Esophagus squamous epithelium (tissue), 5 donors: ENCODE measurements at places on chromosomes 7 and 10. TPM values are rescaled to one million over a fixed set of nuclear protein-coding genes. Genes with fewer than 3 reads are reported as not detected.

MYL10 gene
- total RNA-seq: not detected

SLC39A12 gene
- not detected for total RNA-seq

BMPER gene
- 0.11 TPM for total RNA-seq

MET gene
- total RNA-seq: 22.8 TPM

EN2 gene
- total RNA-seq: under 0.01 TPM

ZCCHC24 gene
- 2.2 TPM for total RNA-seq

PIK3CG gene
- total RNA-seq: 1.3 TPM

TMEM120A gene
- total RNA-seq: 21.0 TPM

TMEM26 gene
- total RNA-seq: 0.09 TPM

FAM25A gene
- 96.0 TPM for total RNA-seq

ACSL5 gene
- 5.8 TPM for total RNA-seq

CREB5 gene
- 1.4 TPM for total RNA-seq

FGL2 gene
- total RNA-seq: 23.3 TPM

DYDC1 gene
- total RNA-seq: not detected

SKAP2 gene
- total RNA-seq: 25.2 TPM

PPP1R3C gene
- total RNA-seq: 70.8 TPM

PPP1R9A gene
- total RNA-seq: 0.04 TPM

SLC26A5 gene
- total RNA-seq: not detected

AOC1 gene
- 4.4 TPM for total RNA-seq

TRIL gene
- 2.5 TPM for total RNA-seq

FAM180A gene
- total RNA-seq: 0.38 TPM

FKBP6 gene
- total RNA-seq: not detected

RAPGEF5 gene
- 50.5 TPM for total RNA-seq

OR2A1 gene
- total RNA-seq: not detected

CDNF gene
- total RNA-seq: not detected

NRAP gene
- total RNA-seq: not detected

CC2D2B gene
- total RNA-seq: 0.15 TPM

PPRC1 gene
- total RNA-seq: 25.4 TPM

CD36 gene
- 85.5 TPM for total RNA-seq

TMEM229A gene
- total RNA-seq: not detected

TMEM213 gene
- total RNA-seq: not detected

FAM241B gene
- 1.3 TPM for total RNA-seq

ARMC3 gene
- total RNA-seq: not detected

MAGI2 gene
- total RNA-seq: 0.23 TPM

TUBB8 gene
- not detected for total RNA-seq

CPA4 gene
- 11.4 TPM for total RNA-seq

CPEB3 gene
- 5.5 TPM for total RNA-seq

SEMA3A gene
- 4.6 TPM for total RNA-seq

TRIM73 gene
- total RNA-seq: 0.31 TPM

PLXDC2 gene
- total RNA-seq: 22.4 TPM

SEMA3C gene
- 2.6 TPM for total RNA-seq

MYO1G gene
- 1.3 TPM for total RNA-seq

GIMAP2 gene
- total RNA-seq: 9.5 TPM

LRRN3 gene
- total RNA-seq: 1.7 TPM

LIPK gene
- 3.3 TPM for total RNA-seq

CUEDC2 gene
- 36.6 TPM for total RNA-seq

PRPS1L1 gene
- not detected for total RNA-seq

PON1 gene
- total RNA-seq: not detected

OR6V1 gene
- not detected for total RNA-seq
